Choroid plexus epithelial cell (primary cell): ENCODE measurements at places on chromosomes 13 and 19.

- no peak for DNase-seq
Measured at GRCh38 chr13:73943137-73943964, 190.9 kb downstream of the KLF12 start.

DNA sequence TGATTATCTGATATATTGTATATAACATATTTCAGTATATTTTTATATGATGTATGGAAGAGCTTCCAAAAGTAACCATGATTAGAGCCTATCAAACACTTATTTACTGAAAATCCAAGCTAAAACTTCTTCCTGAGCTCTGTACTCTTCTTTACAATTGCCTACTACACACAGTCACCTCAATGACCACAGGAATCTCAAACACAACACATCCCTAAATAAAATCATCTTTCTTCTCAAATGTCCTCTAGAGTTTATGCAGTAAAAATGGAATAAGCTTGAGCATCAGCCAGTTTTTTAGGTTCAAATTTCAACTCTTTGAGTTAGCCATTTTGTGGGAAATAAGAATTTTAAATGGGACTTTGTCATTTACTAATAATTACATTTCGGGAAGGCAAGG is 102.6 kb upstream of the FNDC3A start:
- no peak for DNase-seq

DNA sequence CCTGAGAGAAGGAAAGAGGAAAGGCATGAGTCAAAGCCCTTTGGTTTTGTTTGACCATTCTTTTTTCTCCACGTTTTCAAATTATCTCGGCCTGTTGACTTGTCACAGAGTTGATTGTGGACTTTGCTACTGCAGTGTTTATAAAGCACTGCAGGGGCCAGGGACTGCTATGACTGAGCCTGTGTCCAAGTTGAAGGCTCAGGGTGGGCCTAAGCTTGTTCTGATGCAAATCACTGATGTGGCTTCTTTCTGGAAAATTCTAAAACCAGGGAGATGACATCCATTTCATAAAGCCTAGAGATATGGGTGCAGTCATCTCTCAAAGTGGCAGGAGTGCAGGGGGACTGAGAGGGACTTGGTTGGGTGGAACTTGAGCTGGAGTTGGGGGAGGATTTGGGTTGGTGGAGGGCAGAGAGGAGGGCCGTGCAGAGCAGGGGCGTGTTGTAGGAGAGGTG is 1.2 kb upstream of the CXCL17 start:
- no peak for DNase-seq

DNA sequence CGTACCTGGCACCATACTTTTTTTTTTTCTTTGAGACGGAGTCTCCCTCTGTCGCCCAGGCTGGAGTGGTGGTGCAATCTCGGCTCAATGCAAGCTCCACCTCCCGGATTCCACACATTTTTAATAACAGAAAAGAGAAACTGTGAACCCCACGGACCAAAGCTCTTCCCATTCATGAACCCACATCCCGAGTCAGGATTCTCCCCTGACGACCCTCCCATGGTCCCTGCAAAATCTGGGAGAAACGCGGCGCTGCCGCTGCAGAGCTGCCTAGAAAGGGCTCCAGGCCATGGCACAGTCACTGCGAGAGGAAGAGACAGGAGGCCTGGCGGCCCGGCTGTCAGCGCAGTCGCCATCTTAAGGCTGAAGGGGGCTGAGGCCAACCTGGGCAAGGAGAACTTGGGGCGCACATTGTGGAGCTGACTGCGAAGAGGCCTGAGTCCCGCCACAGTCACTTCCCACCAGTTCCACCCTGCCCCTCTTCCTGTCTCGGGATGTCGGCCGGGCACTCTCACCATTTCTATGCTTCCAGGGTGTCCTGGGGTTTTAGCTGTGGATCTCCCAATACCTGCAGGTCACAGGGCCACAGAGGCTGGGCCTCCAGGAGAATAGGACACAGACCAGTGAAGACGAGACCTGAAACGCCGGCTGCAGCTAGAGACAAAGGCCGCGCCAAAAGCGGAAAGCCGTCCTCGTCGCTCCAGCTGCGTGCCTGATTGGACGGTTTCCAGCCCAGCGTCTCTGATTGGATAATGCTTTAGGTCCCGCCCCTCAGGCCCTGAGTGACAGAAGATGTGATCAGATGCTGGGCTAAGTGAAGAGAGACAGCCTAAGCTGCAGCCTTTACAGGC is 71.0 kb downstream of the ZNF486 start:
- DNase-seq: peak; percentile 95
